Activated gamma-delta T cell treated with anti-CD3 and anti-CD28 coated beads, Interleukin-2, amount 50 U/mL, for 16 hours (primary cell): ENCODE measurements at places on chromosomes 4 and X.
A peak's percentile ranks its signal among the peaks of the same experiment; 100 is the strongest.

- DNase-seq = no peak
Measured at GRCh38 chr4:159349332-159349731, 246.5 kb downstream of the RAPGEF2 start.

GRCh38 chr4:164892018-164892417, 15.0 kb downstream of the APELA start:
- DNase-seq = no peak

DNA sequence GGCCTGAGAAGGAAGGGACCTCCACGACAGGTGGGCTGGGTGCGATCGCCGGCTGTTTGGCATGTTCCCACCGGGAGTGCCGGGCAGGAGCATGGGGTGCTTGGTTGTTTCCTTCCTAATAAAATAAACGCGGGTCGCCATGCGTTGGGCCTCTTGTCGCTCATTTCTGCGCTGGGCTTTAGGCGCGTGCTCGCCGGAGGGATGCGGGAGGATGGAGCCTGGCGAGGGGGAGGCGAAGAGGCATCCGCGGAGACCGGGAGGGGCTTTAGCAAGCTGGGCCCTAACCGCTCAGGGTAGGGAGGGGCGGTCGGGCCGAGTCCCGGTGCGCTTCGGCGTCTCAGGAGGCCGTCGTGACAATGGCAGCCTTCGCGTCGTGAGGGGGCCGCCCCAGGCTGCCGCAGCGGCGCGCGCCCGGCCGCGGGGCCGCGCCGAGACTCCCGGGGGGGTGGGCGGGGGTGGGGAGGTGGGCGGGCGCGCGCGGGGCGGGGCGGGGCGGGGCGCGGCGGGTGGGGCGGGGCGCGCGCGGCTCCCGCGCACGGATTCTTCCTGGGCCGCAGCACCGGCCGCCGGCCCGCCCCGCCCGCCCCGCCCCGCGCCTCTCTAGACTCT, 476 bp upstream of the GDI1 start:
- peak; percentile 19 for DNase-seq

DNA sequence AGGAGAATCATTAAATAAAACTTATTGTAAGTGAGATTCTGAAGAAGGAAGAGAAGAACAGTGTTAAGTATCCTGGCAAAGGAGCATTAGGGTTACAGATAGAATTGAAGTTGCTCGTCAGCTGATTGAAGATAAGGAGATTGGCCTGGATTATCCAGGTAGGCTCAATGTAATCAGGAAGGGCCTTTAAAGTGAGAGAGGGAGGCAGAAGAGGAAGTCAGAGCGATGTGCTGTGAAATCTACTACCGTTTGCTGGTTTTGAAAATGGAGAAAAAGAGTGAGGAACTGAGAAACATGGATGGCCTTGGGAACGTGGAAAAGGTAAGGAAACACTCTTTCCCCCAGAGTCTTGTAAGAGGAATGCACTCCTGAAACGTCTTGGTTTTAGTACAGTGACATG, 245.7 kb downstream of the ANTXR2 start:
- no peak for DNase-seq

DNA sequence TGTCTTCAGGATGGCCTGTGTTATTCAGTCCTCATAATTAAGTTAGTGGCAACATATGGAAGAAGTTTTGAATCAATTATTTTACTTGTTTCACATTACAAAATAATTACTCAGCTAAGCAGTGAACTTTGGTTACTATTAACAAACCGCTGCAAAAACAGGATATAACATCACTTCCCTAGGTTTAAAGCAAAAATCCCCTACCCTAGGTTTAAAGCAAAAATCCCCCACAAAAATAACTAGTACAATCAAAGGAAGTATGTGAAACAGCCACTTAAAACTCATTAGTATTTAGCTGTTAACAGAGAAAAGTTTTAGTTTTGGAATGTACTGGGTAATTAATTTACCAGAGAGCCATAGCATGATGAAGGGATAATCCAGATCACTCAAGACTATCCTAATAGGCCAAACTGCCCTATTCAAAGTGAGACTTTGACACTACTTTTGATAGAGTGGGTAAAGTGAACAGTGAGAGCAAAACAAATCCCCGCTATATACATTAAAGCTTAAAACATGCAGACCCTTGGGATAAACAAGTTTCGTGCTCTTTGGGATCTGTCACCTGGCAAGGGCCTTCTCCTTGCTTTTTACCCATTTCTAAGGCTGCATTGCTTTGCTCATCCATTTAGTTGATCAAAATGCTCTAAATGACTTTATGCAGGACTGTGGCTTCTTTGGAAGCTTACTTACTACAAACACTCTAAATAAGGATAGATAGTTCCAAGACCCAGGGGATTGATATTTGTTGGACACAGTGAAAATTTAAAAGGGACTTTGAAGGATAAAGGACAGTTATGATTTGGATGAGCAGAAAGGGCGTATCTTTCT, 36.4 kb upstream of the GPR174 start:
- DNase-seq = no peak
